ENCODE measurements at places on chromosomes 6 and 20.

- DNase-seq, result no peak
Measured at GRCh38 chr20:49966861-49967260, 15.9 kb upstream of the SNAI1 start.

DNA sequence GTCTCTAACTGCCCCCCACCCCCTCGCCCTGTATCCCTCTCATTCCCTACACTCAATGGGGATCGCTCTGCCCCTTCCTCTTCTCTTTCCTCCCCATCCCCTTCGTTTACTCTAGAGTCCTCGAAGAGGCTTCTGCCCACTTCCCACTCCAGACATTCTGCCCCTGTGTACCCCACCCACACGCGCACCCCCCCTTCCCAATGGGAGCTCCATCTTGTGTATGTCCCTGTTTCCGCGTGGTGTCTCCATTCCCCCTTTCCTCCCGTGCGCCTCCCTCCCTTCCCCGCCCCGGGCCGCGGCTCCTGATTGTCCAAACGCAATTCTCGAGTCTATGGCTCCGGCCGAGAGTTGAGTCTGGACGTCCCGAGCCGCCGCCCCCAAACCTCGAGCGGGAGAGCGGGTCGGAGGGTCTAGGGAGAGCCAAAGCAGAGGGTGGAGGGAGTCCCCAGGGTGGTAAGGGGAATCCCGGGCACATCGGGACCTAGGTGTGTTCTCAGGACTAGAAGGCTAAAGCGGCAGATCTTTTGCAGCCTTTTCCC, 679 bp upstream of the RING1 start:
- DNase-seq, result no peak

GRCh38 chr6:32666420-32667300, at the start of gene HLA-DQB1:
HLA-DQB1 (minus strand) TSS chr6:32666657; CDS start chr6:32666607, 50 bp downstream.
- DNase-seq, result no peak

- no peak for DNase-seq
Measured at GRCh38 chr6:113654396-113654795, 202.7 kb upstream of the MARCKS start.

- DNase-seq, result no peak
Measured at GRCh38 chr6:20404641-20405032, 3.0 kb downstream of the E2F3 start.

DNA sequence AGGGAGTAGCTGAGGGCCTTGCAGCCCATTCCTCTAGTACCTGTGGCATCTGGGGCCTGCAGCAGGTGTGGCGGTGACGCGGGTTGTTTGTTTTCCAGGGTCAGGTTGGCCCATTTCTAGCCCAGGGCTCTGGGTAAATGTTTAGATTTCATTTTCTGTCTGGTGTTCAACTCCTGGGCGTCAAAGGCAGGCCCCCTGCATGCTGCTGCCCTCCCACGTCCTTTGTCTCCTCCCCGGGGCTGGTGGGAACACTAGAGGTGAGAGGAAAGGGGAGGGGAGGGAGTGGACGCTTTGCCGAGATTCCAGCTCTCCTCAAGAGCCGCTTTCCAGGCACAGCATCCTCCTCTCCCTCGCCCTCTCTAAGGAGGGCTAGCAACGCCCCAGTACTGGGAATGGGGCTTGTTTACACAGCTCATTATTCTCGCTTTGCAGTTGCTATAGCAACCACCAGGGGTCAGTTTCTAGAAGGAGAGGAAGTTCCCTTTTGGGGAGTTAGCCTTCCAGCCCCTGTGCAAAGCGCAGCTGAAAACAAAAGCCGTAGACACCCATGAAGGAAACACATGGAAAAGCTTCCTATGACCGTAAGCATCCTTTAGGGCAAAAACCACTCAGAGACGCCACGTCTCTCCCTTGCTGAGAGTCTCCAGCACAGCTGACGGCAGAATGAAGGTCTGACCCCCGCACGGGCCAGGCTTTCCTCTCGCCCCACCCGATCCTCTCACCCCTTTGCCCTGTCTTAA, 170.6 kb downstream of the LY86 start:
- DNase-seq, result no peak

DNA sequence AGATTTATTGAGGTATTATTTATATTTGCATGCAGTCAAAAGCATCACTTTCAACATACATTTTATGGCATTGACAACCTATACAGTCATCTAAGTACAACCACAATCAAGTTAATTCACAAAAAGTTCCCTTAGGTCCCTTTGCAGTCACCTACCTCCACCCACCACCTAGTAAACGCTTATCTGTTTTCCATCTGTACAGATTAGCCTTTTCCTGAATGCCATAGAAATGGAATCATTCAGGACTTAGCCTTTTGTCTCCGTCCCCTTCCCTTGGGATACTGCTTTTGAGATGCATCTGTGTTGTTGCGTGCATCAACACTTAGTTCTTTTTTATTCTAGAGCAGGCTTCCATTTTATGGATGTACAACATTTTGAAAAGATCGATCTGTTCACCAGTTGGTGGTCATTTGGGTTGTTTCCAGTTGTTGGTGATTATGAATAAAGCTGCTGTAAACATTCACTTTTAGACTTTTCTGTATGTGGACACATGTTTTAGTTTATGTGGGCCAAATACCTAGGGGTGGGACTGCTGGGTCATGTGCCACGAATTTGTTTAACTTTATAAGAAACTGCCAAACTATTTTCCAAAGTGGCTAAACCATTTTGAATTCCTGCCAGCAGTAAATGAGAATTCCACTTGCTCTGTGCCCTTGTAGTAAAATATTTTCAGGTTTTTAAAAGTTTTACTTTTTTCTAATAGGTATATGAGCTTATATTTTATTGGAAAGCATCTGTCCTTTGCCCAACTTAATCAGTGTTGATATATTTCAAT, 17.6 kb upstream of the IFNGR1 start:
- DNase-seq, result no peak

- no peak for DNase-seq
Measured at GRCh38 chr20:1924910-1925861, 30.0 kb downstream of the SIRPA start.

All from stimulated activated CD8-positive, alpha-beta memory T cell treated with anti-CD3 and anti-CD28 coated beads, Interleukin-7, amount 100 ng/mL, for 24 hours (primary cell).